ENCODE measurements at places on chromosomes 4 and X.
A peak's percentile ranks its signal among the peaks of the same experiment; 100 is the strongest.

GRCh38 chrX:53086464-53086863, 4.3 kb downstream of the TSPYL2 start:
- DNase-seq = no peak

GRCh38 chr4:93513851-93514250, 314.7 kb upstream of the ATOH1 start:
- DNase-seq = no peak

DNA sequence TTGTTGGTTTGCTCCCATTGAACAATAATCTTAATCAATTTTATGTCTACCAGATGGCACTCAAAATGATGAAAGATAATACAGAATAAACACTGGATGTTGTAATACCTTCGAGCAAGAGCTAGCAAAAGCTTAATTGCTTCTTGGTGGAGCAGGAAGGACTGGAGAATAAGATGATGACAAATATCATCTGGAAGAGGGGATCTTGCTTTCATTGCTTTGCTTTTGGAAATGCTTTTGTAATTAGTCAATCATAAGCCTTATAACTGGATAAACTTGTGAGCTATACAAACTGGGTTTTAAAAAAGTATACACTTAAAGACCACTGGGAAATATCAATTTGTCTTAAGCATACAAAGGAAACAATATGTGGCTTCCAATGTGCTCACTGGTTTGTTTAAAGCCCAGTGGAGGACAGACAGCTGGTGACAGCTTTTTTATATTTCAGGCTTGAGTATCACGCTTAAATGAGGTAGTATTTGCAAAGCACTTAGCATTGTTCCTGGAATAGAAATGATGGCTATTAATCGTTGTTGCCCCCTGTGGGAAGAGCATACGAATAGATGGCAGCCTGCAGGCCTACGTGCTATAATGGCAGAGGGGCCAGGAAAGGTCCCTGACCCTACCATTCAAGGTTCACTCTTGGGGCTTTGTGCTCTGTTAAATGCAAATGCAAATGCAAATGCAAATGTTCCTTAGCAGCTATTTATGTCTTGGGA, 61.2 kb downstream of the TMEM150C start:
- no peak for DNase-seq

DNA sequence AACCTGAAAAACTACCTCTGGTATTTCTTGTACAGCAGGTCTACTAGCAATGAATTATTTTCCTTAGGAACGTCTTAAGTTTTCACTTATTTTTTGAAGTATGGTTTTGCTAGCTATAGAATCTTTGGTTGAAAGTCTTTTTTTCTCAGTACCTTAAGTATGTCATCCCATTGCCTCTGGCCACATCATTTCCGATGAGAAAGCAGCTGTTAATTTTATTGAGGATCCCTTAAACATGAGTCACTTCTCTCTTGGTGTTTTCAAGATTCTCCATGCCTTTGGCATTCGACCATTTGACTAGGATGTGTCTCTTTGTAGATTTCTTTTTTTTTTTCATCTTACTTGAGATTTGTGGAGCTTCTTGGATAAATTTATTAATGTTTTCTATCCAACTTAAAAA, 803.8 kb upstream of the AMOT start:
- DNase-seq = peak; percentile 3

GRCh38 chrX:72142794-72143608, 11.3 kb upstream of the RTL5 start:
- no peak for DNase-seq

Measured in astrocyte of the hippocampus (primary cell).